ENCODE measurements at places on chromosomes 12 and 14.

DNA sequence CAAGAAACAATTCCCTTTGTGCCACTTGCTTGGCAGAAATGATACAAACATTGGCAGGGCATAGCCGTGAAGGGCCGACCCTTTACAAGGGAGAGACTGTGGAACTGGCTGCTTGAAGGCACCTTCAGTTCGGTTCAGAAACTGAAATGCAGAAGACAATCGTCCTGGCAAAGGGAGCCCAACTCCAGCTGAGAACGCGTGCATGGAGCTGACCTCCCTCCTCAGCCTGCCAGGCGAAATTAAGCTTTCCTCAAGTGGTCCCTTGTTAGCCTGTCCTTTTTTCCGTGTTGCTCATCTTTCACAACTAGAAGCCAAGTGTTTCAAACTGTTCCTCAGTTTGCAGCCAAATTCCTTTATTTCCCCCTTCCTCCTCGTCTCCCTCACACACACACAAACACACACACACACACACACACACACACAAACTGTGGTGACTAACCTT lies 8.1 kb downstream of the LGR5 start:
- DNase-seq: no peak

- no peak for DNase-seq
Measured at GRCh38 chr12:131908092-131909080, 14.0 kb downstream of the ULK1 start.

DNA sequence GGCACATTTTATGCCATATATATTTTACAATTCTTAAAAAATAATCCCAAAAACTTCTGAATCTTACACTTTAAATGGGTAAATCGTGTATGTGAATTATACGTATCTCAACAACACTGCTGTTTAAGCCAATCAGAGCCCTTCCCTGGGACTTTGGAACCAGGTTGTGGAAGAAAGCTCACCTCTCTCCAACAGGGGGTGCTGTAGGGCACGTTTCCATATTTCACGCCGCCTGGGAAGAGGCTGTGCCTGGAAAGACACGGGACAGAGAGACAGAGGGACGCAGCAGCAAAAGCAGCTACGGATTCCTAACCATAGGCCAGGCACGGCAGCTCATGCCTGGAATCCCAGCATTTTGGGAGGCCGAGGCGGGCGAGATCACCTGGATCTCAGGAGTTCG lies 29.4 kb upstream of the FBRSL1 start:
- DNase-seq: no peak

GRCh38 chr12:130155416-130156073 lies 6.7 kb upstream of the FZD10 start:
- DNase-seq: no peak

DNA sequence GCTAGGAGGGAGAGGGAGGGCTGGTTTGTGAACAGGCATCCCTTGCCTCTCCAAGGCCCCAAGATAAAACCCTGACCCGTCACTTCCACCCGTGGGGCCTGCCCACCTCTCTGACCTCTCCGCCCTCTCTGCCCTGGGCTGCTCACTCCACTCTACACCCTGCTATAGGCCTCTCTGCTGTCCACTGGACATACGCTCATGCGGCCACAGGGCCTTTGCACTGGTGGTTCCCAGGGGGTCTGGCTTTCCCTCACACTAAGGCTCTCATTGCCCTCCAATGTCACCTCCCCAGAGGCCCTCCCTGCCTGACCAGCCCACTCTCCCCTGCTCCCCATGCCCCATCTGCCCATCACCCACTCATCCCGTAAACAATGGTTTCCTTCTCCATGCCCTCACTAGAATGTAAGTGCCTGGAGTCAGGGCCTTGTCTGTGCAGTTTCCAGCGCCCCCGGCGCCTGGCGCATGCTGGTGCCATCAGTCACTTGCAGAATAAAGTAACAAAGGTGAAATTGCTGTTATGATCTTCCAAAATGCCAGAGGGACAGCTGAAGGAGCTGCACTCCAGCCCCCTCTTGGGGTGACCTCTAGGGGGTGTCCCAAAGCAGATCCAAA lies 73.6 kb downstream of the RFLNA start:
- no peak for DNase-seq

- DNase-seq: no peak
Measured at GRCh38 chr14:56992332-56992820, 182.1 kb upstream of the OTX2 start.

GRCh38 chr12:3016191-3016590 lies 57.0 kb downstream of the TEAD4 start:
- DNase-seq: no peak

DNA sequence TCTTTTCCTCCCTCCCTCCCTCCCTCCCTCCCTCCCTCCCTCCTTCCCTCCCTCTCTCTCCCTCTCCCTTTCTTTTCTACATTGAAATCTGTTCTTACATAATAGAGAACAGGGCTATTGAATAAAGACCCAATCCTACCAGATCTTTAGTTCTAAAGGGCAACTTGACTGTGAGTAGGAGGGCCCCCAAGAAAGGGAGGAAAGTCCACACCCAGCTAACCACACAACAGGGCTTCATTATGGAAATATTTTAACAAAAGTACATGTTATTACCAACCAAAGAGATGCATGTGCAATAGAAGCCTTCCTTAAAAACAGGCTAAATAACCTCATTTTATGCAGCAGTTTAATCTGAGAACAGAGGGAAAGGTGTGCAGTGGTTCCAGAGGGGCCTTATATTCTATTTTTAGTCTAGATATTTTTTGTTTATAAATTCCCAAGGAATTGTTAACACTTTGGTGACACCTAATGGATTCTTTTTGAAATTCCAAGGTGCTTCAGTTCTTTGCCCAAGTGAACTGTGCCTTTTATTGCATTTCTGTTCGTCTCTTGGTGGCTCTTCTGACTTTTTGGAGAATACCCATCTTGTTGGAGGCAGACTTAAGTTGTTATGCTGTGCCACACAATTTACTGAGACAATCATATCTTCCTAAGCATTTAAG lies 63.0 kb downstream of the GNS start:
- no peak for DNase-seq

- no peak for DNase-seq
Measured at GRCh38 chr12:26493656-26494055, 298.3 kb downstream of the SSPN start.

GRCh38 chr12:131947482-131948027 lies 2.2 kb upstream of the EP400 start:
- DNase-seq: no peak

DNA sequence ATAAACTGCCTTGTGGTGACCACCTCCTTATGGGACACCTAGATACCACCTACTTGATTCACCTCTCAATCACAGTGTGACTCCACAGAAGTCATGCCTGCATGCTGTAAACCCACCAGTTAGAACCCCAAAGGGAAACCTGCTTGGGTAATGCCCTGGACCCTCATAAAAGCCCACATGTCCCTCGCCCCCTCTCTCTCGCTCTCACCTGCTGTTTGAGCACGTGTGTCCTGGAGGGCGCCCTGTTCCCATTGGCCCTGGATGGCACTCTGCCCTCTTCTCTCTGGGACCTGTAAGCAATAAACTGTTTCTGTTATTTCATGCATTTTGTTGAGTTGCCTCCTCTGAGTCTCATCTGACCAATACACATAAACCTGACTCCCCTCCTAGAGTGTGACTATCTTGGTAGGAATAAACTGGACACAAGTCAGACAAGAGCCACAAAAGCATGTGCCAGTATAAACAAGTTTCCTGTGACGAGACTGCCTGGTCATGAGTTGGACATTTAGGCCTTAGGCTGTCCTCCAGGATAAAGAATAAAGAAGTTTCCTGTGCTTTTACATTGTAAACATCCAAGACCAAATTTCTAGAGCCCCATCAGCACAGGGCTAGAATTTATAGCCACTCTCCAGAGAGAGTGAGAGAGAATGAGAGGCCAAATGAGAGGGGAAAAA lies 8.6 kb downstream of the IFI27L2 start:
- DNase-seq: no peak

Data from CD4-positive, alpha-beta T cell treated with Interleukin-15 for 4 hours (primary cell).